ENCODE measurements at places on chromosomes 12 and 14.
A peak's percentile ranks its signal among the peaks of the same experiment; 100 is the strongest.

DNA sequence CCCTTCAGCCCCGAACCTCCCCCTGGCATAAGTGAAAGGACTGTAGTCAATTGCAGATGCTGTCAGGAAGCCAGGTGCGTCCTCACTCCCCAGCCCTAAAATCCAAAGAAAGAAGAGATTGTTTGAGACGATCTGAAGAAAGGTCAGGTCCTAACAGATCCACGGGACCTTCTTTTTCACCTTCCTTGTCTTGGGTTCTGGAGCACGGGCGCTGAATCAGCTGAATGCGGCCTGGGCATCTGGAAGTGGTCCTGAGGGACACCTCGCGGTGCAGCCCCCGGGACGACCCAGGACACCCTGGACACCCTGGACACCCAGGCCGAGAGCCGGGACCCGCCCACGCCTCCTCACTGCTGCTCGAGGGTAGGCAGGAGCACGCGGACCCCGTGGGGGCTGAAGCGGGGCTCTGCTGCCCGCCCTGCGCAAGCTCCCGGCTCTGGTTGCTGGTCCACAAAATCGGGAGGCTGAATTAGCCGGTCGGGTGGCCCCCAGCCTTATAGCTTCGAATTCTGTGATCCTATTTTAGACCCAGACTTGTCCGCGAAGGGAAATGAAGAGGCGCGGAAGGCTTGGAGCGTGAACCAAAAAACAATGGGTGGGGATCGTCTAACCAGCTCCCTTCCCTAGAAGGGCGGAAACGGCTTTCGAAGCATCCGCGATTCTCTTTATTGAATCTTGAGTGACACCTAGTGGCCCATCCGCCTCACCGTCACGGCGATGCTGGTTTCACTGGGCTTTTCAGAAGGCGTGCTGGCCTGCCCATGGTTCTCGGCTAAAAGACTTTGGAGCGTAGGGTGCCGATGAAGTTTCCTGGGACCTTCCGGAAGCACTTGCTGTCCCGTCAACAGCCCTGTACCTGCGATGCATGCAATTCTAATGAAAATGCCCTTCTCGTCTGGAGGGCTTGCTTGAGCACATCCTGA, 46.4 kb upstream of the PLXNC1 start:
- DNase-seq = peak; percentile 85

DNA sequence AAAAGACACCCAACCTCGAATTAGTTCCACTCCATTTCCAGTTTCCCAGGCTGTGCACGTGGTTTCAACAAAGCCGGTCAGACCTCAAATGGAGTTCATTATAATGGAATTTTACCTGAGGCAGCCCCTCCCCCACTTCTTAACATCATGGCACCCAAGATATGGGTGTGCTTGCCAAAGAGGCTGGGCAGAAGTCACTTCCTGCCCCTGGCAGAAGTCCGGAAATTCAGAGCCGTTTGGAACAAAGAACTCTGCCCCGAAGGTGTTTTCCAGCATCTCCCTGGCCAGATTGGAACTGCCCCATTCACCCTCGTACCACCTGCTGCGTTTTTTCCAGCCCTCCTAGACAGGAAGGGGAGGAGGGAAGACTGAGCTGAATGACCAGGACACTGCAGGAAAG, 8.2 kb downstream of the VDR start:
- DNase-seq = no peak

GRCh38 chr12:71780237-71780822, 25.7 kb downstream of the RAB21 start:
- peak; percentile 46 for DNase-seq

GRCh38 chr12:98738002-98738401, 92.9 kb downstream of the APAF1 start:
- DNase-seq = no peak

DNA sequence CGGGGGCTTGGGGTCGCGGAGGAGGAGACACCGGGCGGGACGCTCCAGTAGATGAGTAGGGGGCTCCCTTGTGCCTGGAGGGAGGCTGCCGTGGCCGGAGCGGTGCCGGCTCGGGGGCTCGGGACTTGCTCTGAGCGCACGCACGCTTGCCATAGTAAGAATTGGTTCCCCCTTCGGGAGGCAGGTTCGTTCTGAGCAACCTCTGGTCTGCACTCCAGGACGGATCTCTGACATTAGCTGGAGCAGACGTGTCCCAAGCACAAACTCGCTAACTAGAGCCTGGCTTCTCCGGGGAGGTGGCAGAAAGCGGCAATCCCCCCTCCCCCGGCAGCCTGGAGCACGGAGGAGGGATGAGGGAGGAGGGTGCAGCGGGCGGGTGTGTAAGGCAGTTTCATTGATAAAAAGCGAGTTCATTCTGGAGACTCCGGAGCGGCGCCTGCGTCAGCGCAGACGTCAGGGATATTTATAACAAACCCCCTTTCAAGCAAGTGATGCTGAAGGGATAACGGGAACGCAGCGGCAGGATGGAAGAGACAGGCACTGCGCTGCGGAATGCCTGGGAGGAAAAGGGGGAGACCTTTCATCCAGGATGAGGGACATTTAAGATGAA, 630 bp downstream of the FOS start:
- DNase-seq = peak; percentile 82

DNA sequence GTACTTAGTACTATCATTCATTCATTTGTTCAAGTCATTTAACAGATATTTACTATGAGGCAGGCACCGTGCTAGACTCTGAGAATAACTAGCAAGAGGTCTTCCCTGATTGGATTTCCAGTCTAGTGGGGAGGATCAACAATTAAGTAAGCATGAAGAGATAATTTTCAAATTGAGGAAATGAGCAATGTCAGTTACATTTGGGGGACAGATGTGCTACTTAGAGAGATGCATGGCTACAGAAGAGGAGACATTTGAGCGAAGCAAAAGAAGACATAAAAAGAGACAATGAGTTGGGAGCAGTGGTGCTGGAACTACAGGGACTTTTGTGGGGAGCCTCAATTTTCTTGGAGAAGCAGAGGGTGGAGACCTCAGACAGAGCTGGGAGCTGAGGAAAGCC, 7.7 kb downstream of the KCNA5 start:
- DNase-seq = no peak

GRCh38 chr14:105195522-105196264, 14.6 kb upstream of the NUDT14 start:
- no peak for DNase-seq

Measured in astrocyte of the spinal cord (primary cell).